LHCN-M2 (cell line): ENCODE measurements at places on chromosomes 16 and 17. TPM values are rescaled to one million over a fixed set of nuclear protein-coding genes. Genes with fewer than 3 reads are reported as not detected.

Gene ATXN2L
- 41.7 and 54.5 TPM in 2 replicates for total RNA-seq

Gene HOXB5
- 0.90 and 1.8 TPM in 2 replicates for total RNA-seq

GRCh38 chr16:27638833-27639560, 89.1 kb downstream of the KATNIP start:
- DNase-seq: no peak

DNA sequence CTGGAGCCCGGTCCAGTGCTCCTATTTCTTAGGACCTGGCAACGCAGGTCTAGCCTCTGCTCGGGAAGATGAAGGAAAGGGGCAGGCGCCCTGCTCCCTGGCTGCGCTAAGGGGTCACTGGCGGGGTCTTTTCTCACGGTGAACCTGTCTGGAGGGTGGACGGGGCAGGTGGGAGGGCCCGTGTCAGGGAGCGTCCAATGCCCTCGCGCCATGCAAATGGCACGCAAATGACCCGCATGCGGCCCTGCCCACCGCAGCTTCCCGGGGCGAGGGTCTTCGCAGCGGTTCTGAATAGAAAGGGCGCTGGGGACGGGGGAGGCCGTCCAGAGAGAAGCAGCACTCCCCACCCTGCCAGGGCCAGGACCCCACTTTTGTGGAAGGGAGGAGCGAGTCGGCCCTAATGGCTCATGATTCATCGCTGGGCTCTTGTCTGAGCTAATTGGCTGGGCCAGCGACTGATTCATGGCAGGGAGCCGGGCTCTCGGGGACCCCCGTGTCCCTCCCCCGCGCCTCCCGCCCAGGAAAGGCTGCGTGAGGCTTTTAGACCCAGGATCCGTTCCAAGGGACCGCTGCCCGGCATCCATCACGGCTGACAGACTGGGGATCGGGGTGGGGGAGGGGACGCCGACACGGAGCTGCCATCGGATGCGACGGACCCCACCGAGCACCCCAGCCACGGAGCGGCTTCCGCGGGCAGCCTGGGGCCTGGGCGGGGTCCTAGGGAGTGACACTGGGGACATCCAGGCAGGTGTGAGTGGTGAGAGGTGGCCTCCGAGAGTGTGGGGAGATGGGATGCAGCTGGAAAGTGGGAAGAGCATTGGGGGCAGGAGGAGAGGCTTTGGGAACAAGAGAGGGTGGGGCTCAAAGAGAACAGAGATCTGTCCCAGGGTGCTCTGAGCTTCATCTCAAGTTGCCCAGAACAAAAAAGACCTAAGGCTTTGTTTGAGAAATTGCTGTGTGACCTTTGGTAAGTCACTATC, 25.0 kb upstream of the NGFR start:
- no peak for DNase-seq

DNA sequence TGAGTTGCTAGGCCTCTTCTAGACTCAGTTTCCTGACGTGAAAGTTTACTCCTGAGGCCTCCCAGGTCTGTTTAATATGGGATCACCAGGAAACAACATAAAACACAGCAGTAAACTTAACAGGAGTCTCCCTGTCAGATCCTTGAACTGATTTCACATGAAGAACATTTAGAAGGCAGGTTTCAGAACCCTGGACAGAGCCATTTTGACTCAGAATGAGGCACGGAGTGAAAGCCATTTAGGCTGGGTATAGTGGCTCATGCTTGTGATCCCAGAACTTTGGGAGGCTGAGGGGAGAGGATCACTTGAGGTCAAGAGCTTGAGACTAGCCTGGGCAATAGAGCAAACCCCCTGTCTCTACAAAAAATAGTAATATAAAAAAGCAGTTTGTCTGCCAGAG, 289.1 kb downstream of the CA10 start:
- peak; percentile 5 for DNase-seq

- DNase-seq: no peak
Measured at GRCh38 chr16:15853021-15853420, 3.8 kb downstream of the MYH11 start.

DNA sequence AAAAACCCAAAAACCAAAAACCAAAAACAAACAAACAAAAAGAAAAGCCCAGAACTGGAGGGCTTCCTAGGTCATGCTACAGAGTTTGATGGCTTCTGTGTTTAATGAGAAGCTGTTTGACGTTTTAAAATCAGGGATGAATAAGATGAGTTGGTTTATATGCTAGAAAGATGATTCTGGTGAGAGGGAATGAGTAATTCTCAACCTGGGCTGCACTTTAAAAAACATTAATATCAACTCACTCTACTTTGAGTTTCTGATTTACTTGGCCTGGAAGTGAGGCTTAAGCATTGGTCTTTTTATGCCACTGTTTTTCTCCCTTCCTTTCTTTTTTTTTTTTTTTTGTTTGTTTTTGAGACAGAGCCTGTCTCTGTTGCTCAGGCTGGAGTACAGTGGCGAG, 5.1 kb downstream of the RGS9 start:
- DNase-seq: no peak

DNA sequence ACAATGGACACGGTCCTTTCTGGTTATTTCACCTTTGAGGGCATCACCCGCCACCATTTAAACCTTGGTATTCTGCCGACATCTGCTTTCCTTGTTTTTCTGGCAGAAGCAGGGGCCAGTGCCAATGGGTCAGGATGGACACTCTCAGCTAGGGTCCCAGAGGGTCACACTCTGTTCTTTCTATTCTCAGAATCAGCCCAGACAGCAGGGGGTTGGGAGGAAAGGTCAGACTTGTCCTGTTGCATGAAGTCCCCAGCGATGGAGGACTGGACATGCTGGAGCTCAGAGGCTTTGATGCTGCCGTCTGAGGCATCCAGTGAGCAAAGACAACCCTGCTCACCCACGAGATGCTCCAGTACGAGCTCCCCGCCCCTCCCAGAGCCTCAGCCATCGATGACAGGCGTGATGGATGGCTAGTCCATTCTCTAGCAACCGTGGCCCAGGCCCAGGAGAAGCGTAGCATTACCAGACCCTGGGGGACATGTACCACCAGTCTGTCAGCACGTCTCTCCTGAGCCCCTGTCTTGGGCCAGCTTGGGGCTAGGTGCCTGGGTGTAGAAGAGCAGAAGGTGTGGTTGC, 62.0 kb downstream of the FOXL1 start:
- DNase-seq: no peak

Gene KRTAP9-8
- total RNA-seq: not detected in 2 replicates

Gene CDH1
- total RNA-seq: not detected in 2 replicates

- no peak for DNase-seq
Measured at GRCh38 chr17:18944646-18945045, 7.3 kb upstream of the SLC5A10 start.

Gene RGS11
- 0.96 and 1.1 TPM in 2 replicates for total RNA-seq

Gene ACSM3
- 0.77 TPM in 1 of 2 replicates, not detected in the other for total RNA-seq

Gene PPM1E
- under 0.01 and 0.11 TPM in 2 replicates for total RNA-seq
